ENCODE measurements at places on chromosomes 16 and 17. TPM values are rescaled to one million over a fixed set of nuclear protein-coding genes. Genes with fewer than 3 reads are reported as not detected.

- H3K4me1 ChIP-seq = no peaks in the 10 kb centered on the region
- no peaks in the 10 kb centered on the region for H3K27me3 ChIP-seq
- no peak overlapping the region for H3K27ac ChIP-seq
- no peak for DNase-seq
- no peak overlapping the region for H3K4me3 ChIP-seq
Measured at GRCh38 chr16:28155293-28155692, 56.5 kb downstream of the XPO6 start.

CRHR1 gene
- polyA plus RNA-seq = not detected

SLC38A8 gene
- polyA plus RNA-seq = 0.30 TPM

CDRT15L2 gene
- polyA plus RNA-seq = not detected

- H3K27me3 ChIP-seq = no peaks in the 10 kb centered on the region
- no peaks in the 10 kb centered on the region for H3K36me3 ChIP-seq
- no peak overlapping the region for H3K4me3 ChIP-seq
- DNase-seq = no peak
Measured at GRCh38 chr16:66245072-66245471, 121.4 kb upstream of the CDH5 start.

GRCh38 chr17:45722161-45722560 is 62.0 kb upstream of the CRHR1 start:
- no peaks in the 10 kb centered on the region for H3K27me3 ChIP-seq
- no peaks in the 10 kb centered on the region for H3K4me1 ChIP-seq
- H3K36me3 ChIP-seq = no peaks in the 10 kb centered on the region

- no peaks in the 10 kb centered on the region for H3K36me3 ChIP-seq
- no peak overlapping the region for H3K4me3 ChIP-seq
- no peak overlapping the region for H3K27ac ChIP-seq
- no peaks in the 10 kb centered on the region for H3K27me3 ChIP-seq
- H3K4me1 ChIP-seq = no peaks in the 10 kb centered on the region
Measured at GRCh38 chr17:45326626-45327025, 9.8 kb upstream of the MAP3K14 start.

DNA sequence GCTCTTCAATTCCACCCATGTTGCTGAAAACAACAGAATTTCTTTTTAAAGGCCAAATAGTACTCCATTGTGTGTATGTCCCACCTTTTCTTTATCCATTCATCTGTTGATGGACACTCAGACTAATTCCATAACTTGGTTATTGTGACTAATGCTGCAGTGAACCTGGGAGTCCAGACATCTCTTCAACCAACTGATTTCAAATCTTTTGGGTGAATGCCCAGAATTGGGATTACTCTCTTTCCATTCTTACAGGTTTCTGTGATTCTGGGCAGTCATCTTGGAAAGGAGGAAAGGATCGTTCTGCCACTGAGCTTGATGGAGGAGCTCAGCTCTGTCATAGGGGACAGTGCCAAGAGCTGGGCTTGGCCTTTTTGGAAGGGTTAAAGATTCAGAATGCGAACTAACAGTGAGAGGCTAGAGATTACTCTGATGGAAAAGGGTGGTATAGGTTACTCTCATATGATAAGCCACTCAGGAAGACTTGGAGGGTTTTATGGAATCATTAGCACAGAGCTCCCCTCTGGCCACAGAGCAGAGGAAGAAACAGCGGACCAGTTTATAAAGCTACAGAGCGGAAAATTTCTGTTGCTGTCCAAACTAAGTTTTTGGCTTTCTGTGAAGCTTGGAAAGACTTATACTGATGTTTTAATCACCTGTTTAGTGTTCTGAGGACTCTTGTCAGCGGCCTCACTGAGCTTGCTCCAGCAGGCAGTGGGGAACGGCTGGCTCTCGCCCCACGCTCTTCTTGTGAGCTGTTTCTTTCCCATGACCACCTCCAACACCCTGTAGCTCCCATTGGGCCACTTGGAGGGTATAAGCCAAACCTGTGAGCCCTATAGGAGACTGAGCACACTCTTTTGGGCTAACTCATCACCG is 48.3 kb downstream of the HIC1 start:
- DNase-seq = no peak
- no peaks in the 10 kb centered on the region for H3K27me3 ChIP-seq
- H3K4me3 ChIP-seq = no peak overlapping the region

DNA sequence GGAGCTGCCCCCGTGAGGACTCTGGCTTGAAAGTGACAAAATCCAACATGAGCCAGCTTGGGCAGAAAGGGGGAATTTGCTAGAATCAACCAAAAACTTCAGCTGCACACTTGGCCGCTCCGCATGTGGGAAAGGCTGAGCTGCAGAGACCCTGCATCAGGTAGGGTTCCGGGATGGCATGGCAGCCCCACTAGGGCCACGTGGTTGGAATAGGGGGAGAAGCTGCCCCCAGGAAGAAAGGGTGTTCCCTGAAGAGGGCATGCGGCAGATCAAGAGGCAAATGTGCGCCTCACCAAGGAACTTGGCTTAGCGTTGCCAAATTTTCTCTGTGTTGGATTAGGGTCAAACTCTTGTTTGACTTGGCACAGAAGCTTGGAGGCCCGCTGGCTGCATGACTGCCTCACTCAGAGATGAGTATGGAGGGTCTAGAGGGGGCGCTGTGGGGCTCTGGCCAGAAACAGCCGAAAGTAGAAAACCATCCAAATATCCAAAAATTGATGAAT is 29.2 kb upstream of the WFIKKN2 start:
- no peaks in the 10 kb centered on the region for H3K36me3 ChIP-seq
- no peak overlapping the region for H3K27ac ChIP-seq
- H3K4me3 ChIP-seq = no peak overlapping the region

- H3K27me3 ChIP-seq = no peaks in the 10 kb centered on the region
- H3K4me3 ChIP-seq = no peak overlapping the region
- DNase-seq = no peak
- H3K27ac ChIP-seq = no peak overlapping the region
- peaks cover 4% of the 10 kb centered on the region for H3K4me1 ChIP-seq
- H3K36me3 ChIP-seq = no peaks in the 10 kb centered on the region
Measured at GRCh38 chr17:59762824-59763374, 55.4 kb downstream of the VMP1 start.

SULT1A1 gene
- polyA plus RNA-seq = 50.2 TPM

GRCh38 chr17:82108496-82108945 is 10.5 kb upstream of the FASN start:
- no peaks in the 10 kb centered on the region for H3K36me3 ChIP-seq
- DNase-seq = no peak
- H3K4me1 ChIP-seq = peaks cover 18% of the 10 kb centered on the region
- no peak overlapping the region for H3K27ac ChIP-seq

SOCS7 gene
- 2.7 TPM for polyA plus RNA-seq

TEX14 gene
- polyA plus RNA-seq = 0.09 TPM

Measured in kidney (tissue), 22 donors.